ENCODE measurements at places on chromosomes 5 and 9.

DNA sequence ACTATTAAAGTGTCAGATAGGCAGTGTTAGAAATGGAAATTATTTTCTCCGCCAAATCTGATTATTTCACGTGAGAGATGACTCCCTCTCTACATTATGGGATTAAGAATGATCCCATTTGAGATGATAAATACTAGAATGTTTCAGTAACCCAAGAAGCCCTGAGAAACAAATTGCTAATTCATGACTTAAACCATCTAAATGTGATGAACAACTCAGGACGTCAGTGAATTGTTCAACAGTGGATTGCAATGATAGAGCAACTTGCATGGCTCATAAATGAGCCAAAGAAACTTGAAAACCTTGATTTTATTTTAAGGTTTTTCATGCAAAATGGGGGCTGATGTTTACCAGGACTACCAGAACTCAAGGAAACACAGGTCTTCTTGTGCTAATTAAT lies 350.5 kb upstream of the WWC1 start:
- no peaks in the 10 kb centered on the region for H3K4me1 ChIP-seq
- DNase-seq, result no peak
- H3K4me3 ChIP-seq, result no peak overlapping the region
- no peaks in the 10 kb centered on the region for H3K36me3 ChIP-seq

- no peak for DNase-seq
- H3K27ac ChIP-seq, result no peak overlapping the region
- no peaks in the 10 kb centered on the region for H3K27me3 ChIP-seq
- H3K4me3 ChIP-seq, result no peak overlapping the region
Observed at GRCh38 chr5:96229188-96229587, 203.9 kb downstream of the PCSK1 start.

DNA sequence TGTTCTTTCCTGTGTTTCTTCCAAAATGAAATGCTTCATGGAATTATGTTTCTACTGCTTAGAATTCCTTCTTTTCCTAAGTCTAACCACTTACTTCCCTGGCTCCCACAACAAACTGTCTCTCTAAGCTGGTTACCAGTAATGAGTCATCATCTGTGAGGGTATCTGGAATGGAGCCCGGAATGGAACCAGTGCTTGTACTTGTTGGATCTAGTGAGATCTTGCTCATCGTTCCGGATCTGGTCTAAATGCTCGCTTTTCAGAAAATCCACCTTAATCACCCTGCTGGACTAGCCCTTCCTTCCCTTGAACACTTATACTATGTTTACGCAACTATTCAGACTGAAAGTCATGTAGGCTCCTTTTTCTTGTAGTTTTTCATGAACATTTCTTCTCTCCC lies 184.8 kb downstream of the PBX3 start:
- no peaks in the 10 kb centered on the region for H3K36me3 ChIP-seq
- H3K27ac ChIP-seq, result no peak overlapping the region
- H3K27me3 ChIP-seq, result no peaks in the 10 kb centered on the region

DNA sequence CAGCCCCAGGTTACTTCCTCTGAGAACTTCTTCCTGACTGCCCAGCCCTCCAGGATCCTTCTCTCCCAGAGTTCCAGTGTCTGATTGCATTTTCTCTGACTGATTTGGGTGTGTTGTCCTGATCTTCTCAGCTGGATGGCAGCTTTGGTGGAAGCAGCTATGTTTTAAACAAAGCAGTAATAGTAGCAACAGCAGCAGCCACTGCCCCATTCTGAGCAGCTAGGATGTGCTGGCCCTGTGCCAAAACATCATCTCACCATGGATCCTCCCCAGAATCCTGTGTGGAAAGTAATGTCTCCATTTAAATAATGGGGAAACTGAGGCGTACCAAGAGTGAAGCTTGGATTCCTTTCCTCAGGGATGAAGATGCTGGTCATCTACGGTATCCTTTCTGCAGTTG lies 46.4 kb upstream of the PSD2 start:
- peaks cover 18% of the 10 kb centered on the region for H3K27me3 ChIP-seq
- no peak overlapping the region for H3K4me3 ChIP-seq
- peaks cover 12% of the 10 kb centered on the region for H3K4me1 ChIP-seq
- no peaks in the 10 kb centered on the region for H3K36me3 ChIP-seq

DNA sequence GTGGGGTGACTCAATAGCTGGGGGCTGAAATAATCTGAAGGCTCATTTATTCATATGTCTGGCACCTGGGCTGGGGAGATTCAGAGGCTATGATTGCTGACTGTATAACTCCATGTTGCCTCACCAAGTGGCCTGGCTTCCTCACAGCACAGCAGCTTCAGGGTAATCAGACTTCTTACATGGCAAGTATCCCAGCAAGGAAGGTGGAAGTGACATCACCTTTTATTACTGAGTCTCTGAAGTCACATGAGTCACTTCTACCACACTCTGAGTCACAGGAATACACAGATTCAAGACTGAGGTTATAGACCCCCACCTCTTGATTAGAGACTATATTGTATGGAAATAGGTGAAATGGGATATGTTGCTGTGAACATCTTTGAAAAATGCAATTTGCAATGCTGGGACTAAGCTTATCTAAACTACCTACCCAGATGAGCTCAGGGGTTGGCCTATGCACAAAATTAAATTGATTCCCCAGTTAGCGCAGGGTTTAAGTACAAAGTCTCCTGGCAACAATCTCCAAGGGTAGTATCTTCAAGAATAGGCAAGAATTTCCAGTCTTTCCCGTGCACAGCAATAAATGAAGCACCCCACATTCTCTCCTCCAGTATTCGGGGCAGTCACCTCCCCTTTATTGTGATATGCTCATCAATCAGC lies 553.1 kb downstream of the LRRC70 start:
- H3K4me1 ChIP-seq, result no peaks in the 10 kb centered on the region
- H3K4me3 ChIP-seq, result no peak overlapping the region
- H3K36me3 ChIP-seq, result no peaks in the 10 kb centered on the region
- H3K27me3 ChIP-seq, result no peaks in the 10 kb centered on the region
- H3K27ac ChIP-seq, result no peak overlapping the region

GRCh38 chr5:61969755-61970154 lies 336.3 kb upstream of the KIF2A start:
- DNase-seq, result no peak
- H3K27ac ChIP-seq, result no peak overlapping the region
- no peaks in the 10 kb centered on the region for H3K27me3 ChIP-seq
- H3K4me1 ChIP-seq, result no peaks in the 10 kb centered on the region
- no peak overlapping the region for H3K4me3 ChIP-seq

Data from Peyer's patch (tissue), 4 donors.